Hindlimb muscle (tissue), 1 donor: ENCODE measurements at places on chromosomes 7 and 10.
A peak's percentile ranks its signal among the peaks of the same experiment; 100 is the strongest.

- DNase-seq: no peak
Observed at GRCh38 chr10:116548301-116548700, 2.6 kb downstream of the PNLIP start.

- peak; percentile 59 for DNase-seq
Observed at GRCh38 chr7:152522571-152523067, 86.8 kb upstream of the KMT2C start.

- DNase-seq: no peak
Observed at GRCh38 chr10:62759599-62760175, 44.8 kb upstream of the ADO start.

DNA sequence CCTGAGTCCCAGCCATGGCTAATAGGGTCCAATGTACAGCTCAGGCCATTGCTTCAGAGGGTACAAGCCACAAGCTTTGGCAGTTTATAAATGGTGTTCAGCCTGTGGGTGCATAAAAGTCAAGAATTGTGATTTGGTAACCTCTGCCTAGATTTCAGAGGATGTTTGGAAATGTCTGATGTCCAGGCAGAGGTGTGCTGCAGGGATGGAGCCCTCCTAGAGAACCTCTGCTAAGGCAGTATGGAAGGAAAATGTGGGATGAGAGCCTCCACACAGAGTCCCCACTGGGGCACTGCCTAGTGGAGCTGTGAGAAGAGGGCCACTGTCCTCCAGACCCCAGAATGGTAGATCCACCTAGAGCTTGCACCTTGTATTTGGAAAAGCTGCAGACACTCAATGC lies 779.9 kb downstream of the GRM8 start:
- DNase-seq: no peak

DNA sequence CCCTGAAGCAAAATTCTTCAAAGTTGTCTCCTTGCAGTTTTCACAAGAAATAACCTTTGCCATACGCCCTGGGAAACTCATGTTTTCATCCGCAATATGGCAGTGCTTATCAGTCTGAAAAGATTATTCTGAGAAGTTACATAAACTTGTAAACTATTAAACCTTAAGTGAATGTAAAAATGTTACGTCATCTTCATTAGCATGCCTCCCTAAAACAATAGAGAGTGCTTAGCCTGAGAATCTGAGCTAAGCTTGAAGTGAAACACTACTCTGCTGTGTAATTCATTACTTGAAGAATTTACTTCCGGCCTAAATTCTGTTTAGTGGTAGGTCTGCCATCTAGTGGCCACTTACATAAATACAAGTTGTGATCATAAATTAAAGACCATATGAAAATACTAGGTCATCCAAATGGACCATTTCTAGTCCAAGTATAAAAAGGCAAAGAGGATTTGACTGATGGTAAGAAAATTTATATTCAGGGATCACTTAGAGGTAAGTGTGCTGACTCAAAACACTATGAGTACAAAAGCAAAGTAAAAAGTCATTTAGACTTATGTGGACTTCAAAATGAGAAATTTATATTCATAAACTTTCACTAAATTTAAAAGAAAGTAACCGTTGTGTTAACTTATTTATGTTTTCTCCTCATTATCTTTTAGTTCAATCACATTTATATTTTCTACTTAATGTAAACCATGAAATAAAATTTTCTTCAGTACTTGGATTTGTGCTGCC lies 745.1 kb upstream of the LRRTM3 start:
- DNase-seq: peak; percentile 54

DNA sequence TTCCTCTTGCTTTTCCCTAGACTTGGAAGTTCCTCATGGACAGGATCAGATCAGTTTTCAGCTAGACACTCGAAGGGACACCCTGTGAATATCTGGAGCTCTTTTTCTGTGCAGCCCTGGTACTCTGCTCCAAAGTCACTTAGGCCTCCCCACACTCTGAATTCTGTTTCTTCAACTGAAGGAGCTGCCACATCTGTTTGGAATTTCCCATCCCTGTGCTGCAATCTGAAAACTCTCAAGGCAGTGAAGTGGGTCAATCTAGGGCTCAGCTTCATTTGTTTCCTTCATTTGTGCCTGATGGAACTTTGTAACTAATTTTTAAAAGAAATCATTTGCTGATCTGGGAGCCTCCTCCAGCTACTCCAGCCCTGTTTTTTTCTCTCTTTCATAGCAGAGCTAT lies 9.6 kb downstream of the EPC1 start:
- no peak for DNase-seq

GRCh38 chr10:131430716-131431412 lies 119.3 kb upstream of the TCERG1L start:
- no peak for DNase-seq

- no peak for DNase-seq
Observed at GRCh38 chr10:123142701-123143161, 5.2 kb upstream of the HMX2 start.

DNA sequence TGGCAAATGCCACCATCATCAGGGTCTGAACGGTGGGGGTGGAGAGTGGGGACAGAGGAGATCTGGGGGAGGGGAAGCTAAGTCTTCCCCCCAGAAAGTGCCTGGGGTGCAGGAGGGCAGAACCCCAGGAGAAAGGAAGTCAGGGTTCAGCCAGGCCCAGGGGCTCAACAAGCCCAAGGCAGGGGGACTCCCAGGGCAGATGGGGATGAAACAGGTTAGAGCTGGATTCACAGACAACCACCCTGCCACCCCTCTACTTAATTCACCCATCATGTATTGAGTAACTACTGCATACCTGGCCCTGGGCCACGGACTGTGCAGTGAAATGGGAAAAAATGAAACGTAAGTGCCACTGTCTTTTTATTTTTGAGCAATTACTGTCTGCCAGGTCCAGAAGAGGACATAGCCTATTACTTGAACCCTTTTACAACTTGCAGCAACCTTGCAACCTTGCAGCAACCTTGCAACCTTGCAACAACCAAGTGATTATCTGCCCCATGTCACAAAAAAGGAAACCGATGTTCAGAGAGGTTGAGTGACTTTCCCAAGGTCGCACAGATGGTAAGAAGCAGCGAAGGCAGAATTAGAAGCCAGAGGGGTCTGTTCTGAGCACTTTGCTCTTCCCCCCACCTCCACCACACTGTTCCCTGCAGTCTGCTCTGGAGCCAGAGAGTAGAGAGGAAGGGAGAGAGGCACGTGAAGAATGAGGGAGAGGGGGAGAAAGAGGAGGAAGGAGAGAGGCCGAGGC lies 4.8 kb downstream of the ELN start:
- no peak for DNase-seq
